SK-N-SH (cell line): ENCODE measurements at places on chromosomes 11 and 22. TPM values are rescaled to one million over a fixed set of nuclear protein-coding genes. Genes with fewer than 3 reads are reported as not detected.

GRCh38 chr22:17334059-17334458 is 35.2 kb upstream of the CECR2 start:
- DNase-seq = no peak

DNA sequence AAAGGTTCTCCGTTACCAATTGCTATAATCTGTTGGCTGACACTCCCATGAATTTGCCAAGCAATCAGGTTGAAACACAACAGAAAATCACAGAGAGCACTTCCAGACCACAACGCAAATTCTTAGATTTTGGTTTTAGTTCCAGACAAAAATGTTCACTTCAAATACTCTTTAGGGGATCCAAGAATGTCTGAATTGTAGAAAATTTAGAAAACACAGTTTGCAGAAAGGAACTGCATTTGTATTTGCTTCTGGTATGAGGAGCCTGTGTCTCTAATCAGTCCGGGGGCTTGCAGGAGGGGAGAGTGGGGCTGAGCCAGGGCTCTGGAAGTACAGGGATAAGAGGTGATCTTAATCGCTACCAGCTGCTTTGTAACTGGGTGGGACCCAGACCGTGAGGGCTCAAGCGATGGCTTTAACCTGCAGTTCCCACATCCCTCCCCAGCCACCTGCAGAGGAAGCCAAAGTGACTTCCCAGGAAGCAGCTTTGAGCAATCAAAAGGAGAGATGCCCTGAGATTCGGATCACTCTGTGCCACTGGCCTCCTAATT is 18.7 kb downstream of the SCUBE2 start:
- peak; percentile 49 for DNase-seq

The MAJIN gene
- not detected in 2 replicates for polyA plus RNA-seq

DNA sequence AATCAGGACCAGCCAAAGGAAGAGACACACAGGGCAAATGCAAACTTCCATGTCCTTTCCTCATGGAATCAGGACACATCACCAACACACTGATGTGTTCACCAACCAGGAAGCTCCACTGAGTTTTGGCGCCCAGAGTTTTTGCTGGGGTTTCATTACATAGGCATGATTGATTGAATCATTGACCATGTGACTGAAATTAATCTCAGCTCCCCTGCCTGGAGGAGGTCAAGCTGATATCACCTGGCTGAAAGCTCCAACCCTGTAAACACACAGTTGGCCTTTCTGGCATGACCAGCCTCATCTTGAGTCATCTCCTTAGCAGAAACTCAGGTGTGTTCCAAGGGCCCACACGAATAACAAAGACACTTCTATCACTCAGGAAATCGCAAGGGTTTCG is 133.2 kb downstream of the TRIM29 start:
- DNase-seq = no peak

DNA sequence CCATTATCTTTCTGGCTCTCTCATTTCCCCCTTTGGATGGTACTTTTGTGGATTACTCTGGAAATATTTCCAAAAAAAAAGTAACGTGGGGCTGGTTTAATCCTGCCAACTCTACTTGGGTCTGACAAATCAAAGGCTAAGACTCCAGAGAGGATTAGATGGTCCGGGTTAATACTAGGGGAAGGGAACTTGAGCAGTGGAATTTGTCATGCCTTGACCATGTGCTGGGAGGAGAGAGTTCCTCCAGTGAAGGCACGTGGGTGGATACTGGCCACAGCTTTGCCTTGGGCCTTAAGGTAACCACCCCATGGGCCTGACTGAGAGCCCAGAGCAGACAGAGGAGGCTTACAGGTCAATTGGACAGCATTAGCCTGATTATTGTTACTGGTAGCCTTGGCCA is 120.3 kb downstream of the NAV2 start:
- DNase-seq = no peak

The WNT11 gene
- polyA plus RNA-seq = 0.43 and 0.70 TPM in 2 replicates

- no peak for DNase-seq
Observed at GRCh38 chr22:46604306-46604690, 15.9 kb upstream of the GRAMD4 start.

The DMC1 gene
- not detected in 2 replicates for polyA plus RNA-seq

DNA sequence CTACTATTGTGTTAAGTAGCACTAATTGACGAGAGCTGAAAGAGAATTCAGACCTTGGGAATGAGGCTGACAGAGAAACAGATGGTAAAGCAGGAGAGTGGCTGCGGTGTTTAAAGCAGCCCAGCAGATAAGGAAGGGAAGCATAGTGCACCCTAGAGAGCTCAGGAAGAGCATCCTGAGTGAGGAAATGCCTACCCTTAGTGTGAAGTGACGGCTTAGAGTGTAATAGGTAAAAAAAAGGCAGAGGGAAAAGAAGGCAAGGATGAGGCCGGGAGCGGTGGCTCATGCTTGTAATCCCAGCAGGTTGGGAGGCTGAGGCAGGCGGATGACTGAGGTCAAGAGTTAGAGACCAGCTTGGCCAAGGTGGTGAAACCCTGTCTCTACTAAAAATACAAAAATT is 22.4 kb upstream of the ETS1 start:
- DNase-seq = no peak

DNA sequence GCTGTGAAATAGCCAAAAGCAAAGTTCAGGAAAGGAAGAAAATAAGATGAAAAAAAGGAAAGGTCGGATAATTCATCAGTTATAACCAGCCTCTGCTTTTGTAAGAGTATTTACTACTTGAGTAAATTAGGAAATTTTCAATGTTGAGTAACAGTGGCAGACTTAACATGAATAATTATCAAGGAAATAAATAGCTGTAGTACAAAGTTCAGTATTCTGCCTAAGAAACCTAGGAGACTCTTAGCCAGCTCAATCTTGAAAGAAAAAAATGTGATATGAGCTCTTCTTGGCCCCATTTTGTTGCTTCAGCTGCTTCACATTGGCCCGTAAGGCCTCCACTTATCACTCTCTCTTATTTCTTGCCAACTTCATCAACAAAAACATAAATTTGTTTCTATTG is 17.0 kb upstream of the DNAJB7 start:
- no peak for DNase-seq

DNA sequence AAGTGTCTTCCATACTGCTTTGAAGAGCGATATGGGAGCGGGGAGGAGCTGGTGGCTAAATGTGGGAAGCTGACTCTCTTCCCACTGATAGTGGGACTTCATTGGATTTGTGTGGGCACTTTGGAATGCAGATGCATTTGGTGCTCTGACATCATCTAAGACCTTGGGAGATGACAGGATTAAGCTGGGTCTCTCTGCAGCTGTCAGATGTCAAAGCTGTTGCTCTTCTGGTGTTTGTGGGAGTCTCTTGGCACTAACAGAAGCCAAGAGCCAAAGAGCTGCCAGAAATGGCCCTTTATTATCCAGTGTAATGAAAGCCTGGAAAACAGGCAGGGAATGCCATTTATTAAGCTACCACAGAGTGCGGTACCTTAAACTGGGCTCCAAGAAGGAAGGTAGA is 20.6 kb downstream of the GRAMD1B start:
- DNase-seq = no peak

- DNase-seq = no peak
Observed at GRCh38 chr11:76228875-76229149, 22.5 kb upstream of the WNT11 start.

The NDUFC2 gene
- 198 and 235 TPM in 2 replicates for polyA plus RNA-seq

DNA sequence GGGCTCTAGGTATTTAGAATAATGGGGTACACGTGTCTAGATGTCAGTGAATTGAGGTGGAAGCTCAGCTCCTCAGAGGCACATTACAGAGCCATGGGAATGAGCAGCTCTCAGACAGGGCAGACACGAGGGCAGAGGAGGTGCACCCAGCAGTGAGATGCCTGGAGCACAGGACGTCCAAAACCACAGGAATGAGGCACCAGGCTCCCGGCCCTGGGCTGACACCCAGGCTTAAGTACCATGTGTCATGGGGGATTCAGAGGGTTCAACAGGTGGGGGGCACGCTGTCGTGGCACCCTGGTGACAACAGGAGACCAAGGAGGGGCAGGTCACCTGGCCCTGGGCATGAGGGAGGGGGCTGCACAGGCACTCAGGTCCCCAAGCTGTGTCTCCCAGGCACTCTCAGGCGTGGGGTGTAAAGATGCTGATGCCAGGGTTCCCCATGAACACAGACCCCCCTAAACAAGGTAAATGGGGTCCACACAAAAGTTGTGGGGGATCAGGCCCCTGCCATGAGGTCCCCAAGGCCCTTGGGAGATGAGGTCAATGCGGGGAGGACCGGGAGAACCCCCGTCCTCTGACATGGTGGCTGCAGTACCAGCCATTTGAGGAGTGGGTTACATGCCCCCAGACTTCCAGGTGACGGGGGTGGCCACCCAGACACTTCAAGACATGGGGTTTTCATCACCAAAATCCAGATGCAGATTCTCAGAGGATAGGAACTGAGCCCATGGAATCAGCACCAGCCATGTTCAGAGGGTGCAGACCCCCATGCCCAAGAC is 5.6 kb upstream of the SYT8 start:
- DNase-seq = no peak

GRCh38 chr11:125945011-125945796 is 640 bp upstream of the VSIG10L2 start:
- no peak for DNase-seq

The KRTAP5-9 gene
- polyA plus RNA-seq = not detected in 2 replicates

DNA sequence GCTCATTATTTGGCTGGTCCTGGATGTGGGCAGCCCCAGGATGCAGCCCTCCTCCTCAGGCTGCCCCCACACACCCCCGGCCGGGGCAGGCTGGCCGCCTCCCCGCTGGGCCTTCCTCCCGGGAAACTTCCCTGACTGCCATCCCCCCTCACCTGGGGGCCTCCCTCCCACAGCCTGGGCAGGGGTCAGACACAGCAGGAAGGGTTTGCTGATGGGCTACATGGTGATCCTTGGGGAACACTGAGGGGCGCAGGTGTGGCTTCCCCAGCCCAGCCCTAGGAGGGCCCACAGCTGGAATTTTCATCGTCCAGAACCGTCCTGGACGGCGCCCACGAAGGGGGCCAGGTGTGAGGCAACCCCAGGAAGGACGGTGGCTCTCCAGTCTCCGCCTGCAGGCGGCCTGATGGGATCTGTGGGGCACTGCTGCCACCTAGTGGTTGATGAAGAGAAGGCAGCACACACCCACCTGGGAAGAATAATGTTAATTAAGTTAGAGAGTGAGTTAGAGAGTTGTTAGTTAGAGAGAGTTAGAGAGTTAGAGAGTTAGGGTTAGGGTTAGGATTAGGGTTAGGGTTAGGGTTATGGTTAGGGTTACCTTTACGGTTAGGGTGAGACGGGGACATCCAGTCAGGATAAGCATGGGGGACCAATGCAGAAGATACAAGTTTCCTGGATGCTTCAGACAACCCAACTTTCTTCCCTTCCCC is 75.9 kb upstream of the PRR5 start:
- DNase-seq = peak; percentile 88

The BTBD18 gene
- not detected in 2 replicates for polyA plus RNA-seq

DNA sequence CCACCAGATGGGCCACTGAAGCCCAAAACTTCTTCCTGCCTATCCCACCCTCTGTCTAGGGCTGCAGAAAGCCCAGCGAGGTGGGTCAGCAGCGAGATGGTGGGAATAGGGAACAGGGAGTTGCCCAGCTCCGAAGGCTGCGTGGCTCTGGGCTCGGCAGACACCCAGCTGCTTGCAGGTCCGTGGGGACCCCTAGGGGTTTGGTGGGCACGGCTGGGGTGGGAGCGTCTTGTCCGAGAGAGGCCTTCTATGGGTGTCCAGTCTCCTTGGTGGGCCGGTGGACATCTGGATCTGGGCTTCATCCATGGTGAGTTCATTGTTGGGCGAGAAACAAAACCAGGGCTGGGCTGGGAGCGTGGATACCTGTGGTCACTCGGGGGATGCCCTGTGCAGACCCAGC is 1211.0 kb downstream of the BRD1 start:
- DNase-seq = no peak

GRCh38 chr11:79157738-79158137 is 283.1 kb downstream of the TENM4 start:
- no peak for DNase-seq

- peak; percentile 89 for DNase-seq
Observed at GRCh38 chr22:40346185-40347118, at the start of gene ADSL. TSS of gene ADSL (plus strand) at chr22:40346500. CDS start at chr22:40346559, 59 bp downstream.

GRCh38 chr11:15663777-15664218 is 549.1 kb downstream of the INSC start:
- DNase-seq = no peak

The PTGDR2 gene
- polyA plus RNA-seq = 0.02 TPM in 1 of 2 replicates, not detected in the other

The C11orf16 gene
- polyA plus RNA-seq = not detected in 2 replicates

The FAM111B gene
- 0.94 and 1.0 TPM in 2 replicates for polyA plus RNA-seq

The EHBP1L1 gene
- polyA plus RNA-seq = 35.1 and 48.7 TPM in 2 replicates

The MAPK8IP2 gene
- polyA plus RNA-seq = 2.3 and 2.7 TPM in 2 replicates

The LRRC32 gene
- 0.19 and 0.43 TPM in 2 replicates for polyA plus RNA-seq

The TAGLN gene
- 519 and 811 TPM in 2 replicates for polyA plus RNA-seq

- DNase-seq = no peak
Observed at GRCh38 chr22:44460691-44461375, 37.2 kb downstream of the RTL6 start.

The LRP4 gene
- 6.7 and 10.9 TPM in 2 replicates for polyA plus RNA-seq

GRCh38 chr11:114162719-114163123 is 103.2 kb downstream of the ZBTB16 start:
- DNase-seq = peak; percentile 78

- no peak for DNase-seq
Observed at GRCh38 chr11:128696941-128697340, 3.1 kb downstream of the FLI1 start.

The SCN4B gene
- polyA plus RNA-seq = 1.2 and 2.0 TPM in 2 replicates

The TMEM121B gene
- polyA plus RNA-seq = 0.08 and 0.13 TPM in 2 replicates

The SYT7 gene
- polyA plus RNA-seq = 1.1 and 1.4 TPM in 2 replicates

The NAALAD2 gene
- polyA plus RNA-seq = 0.74 and 1.1 TPM in 2 replicates

- DNase-seq = no peak
Observed at GRCh38 chr11:88464528-88464927, 127.0 kb upstream of the CTSC start.

DNA sequence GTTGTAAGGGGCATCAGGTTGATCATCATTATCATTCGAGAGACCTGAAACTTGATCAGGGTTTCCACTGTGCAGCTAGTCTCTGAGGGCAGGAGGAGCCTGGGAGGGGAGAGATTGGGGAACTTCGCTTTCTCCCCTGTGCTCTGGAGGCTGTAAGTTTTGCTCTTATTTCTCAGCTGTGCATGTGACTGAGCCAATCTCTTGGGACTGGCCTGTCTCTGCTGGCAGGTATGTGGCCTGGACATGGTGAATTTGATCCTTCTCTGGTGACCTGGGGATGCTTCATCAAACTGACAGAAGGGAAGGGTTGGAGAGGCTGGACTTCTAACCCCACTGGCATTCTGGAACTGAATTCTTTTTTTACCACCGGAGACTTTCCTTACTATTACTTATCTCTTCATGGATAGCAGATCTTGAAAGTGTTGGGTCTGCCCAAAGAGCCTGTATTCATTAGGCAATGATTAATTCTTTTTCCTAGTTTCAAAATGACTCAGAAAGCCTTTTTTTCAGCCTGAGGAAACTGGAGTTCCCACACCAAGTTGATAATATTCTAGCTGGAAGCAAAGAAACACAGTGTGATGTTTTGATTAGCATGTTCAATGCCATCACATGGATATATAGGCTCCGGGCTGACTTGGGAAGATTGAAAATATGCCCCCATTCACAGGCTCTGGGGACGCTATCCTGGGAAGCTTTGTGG is 36.5 kb downstream of the TSPAN18 start:
- no peak for DNase-seq

The OR4D5 gene
- not detected in 2 replicates for polyA plus RNA-seq

GRCh38 chr11:113840932-113841664 is 34.3 kb downstream of the USP28 start:
- DNase-seq = no peak

- no peak for DNase-seq
Observed at GRCh38 chr11:111307472-111308108, 9.2 kb downstream of the POU2AF3 start.

GRCh38 chr22:45645526-45646414 is 25.9 kb upstream of the ATXN10 start:
- peak; percentile 94 for DNase-seq

GRCh38 chr11:100753172-100753543 is 66.1 kb downstream of the ARHGAP42 start:
- DNase-seq = no peak
